Placental pericyte (primary cell): ENCODE measurements at places on chromosomes 16 and 17. TPM values are rescaled to one million over a fixed set of nuclear protein-coding genes. Genes with fewer than 3 reads are reported as not detected.

USP31 gene
- 7.2 and 9.4 TPM in 2 replicates for total RNA-seq

ASGR1 gene
- total RNA-seq = 0.86 and 1.5 TPM in 2 replicates

MYOCD gene
- total RNA-seq = under 0.01 and 4.7 TPM in 2 replicates

DUSP14 gene
- 46.6 and 72.6 TPM in 2 replicates for total RNA-seq

TLCD1 gene
- total RNA-seq = 4.2 TPM in 2 replicates

SLFN14 gene
- total RNA-seq = not detected in 2 replicates

HOXB2 gene
- 2.8 and 10.5 TPM in 2 replicates for total RNA-seq

RND2 gene
- under 0.01 and 0.88 TPM in 2 replicates for total RNA-seq

BICDL2 gene
- under 0.01 TPM in 1 of 2 replicates, not detected in the other for total RNA-seq

ETV4 gene
- 9.4 and 26.1 TPM in 2 replicates for total RNA-seq

SNX20 gene
- not detected in 2 replicates for total RNA-seq

KLHL10 gene
- total RNA-seq = under 0.01 TPM in 1 of 2 replicates, not detected in the other

CTRL gene
- total RNA-seq = 0.29 and 2.0 TPM in 2 replicates

GUCY2D gene
- total RNA-seq = not detected in 2 replicates

SRL gene
- not detected in 2 replicates for total RNA-seq

KRTAP2-1 gene
- total RNA-seq = not detected in 2 replicates

EIF5A gene
- total RNA-seq = 599 and 1,060 TPM in 2 replicates

CD19 gene
- not detected in 2 replicates for total RNA-seq

TMEM97 gene
- total RNA-seq = 38.8 and 72.2 TPM in 2 replicates

SLC35G6 gene
- total RNA-seq = not detected in 2 replicates

NPIPB4 gene
- 22.1 and 42.9 TPM in 2 replicates for total RNA-seq

TBX4 gene
- not detected in 2 replicates for total RNA-seq

OR3A3 gene
- total RNA-seq = not detected in 2 replicates

KCNH4 gene
- not detected in 2 replicates for total RNA-seq

CHAD gene
- not detected in 2 replicates for total RNA-seq

CDH11 gene
- total RNA-seq = 338 and 1,064 TPM in 2 replicates

SMURF2 gene
- 135 and 520 TPM in 2 replicates for total RNA-seq

RPRML gene
- not detected in 2 replicates for total RNA-seq

GNGT2 gene
- total RNA-seq = 0.14 and 0.66 TPM in 2 replicates

SMIM22 gene
- not detected in 2 replicates for total RNA-seq

CD300E gene
- not detected in 2 replicates for total RNA-seq

CSH1 gene
- not detected in 2 replicates for total RNA-seq

ADAD2 gene
- total RNA-seq = not detected in 2 replicates

SPIRE2 gene
- total RNA-seq = 3.0 and 7.0 TPM in 2 replicates

MMP15 gene
- 6.6 and 15.1 TPM in 2 replicates for total RNA-seq
